ENCODE measurements at places on chromosomes 12 and 14.

- no peak for DNase-seq
These were observed 3.4 kb upstream of the PGAM5 start for GRCh38 chr12:132707241-132707640.

DNA sequence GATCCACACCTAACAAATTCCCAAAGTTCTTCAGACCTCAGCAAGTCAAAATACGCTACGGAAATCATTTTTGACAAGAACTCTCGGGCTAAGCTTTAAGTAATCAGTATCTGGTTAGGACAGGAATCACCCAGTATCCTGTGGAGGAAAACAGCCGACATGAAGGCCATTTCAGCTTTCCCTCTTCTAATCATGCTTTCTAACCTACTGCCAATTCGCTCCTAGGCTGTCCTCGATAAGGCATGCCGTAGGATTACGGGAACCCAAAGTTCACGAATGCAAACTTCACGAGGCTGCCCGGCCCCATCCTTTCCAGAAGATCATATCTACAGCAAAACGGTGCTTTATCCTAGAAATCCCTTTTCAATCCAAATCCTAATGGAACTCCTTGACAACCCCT, 81.8 kb upstream of the PTPRB start:
- no peak for DNase-seq

DNA sequence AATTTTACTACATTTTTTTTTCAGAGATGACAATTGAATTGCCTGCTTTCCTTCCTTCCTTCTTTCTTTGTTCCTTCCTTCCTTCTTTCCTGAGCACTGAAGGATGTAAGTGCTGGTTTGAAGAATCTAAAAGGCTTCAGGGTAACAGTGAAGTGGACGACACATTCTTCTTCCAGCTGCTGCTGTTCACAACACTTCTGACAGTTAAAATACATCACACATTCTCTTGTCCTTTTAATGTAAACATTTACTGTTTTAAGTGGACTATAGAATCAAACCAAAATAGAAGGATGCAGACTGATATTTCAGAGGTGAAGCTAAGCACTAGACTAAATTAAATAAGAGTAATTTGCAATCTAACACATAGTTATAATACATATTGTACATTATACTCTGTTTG, 151.5 kb downstream of the MSRB3 start:
- DNase-seq, result no peak

DNA sequence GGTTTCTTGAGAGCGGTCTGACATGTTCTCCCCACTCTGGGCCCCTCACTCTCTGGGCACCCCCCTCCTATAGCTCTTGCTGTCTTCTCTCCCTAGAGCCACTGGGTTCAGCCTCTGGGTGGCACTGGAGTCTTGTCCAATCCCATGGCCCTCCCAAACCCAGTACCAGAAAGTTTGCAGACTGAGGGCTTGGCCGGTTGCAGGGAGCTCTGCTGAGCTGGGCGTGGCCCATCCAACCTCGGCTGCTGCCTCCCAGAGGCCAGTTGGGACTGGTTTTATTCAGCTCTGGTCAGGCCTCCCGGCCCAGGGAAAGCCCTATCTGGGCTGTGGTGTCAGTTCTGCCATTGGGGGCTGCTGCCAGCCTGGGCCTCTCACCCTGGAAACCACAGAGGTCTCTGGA, 37.9 kb downstream of the ISCA2 start:
- DNase-seq, result no peak

DNA sequence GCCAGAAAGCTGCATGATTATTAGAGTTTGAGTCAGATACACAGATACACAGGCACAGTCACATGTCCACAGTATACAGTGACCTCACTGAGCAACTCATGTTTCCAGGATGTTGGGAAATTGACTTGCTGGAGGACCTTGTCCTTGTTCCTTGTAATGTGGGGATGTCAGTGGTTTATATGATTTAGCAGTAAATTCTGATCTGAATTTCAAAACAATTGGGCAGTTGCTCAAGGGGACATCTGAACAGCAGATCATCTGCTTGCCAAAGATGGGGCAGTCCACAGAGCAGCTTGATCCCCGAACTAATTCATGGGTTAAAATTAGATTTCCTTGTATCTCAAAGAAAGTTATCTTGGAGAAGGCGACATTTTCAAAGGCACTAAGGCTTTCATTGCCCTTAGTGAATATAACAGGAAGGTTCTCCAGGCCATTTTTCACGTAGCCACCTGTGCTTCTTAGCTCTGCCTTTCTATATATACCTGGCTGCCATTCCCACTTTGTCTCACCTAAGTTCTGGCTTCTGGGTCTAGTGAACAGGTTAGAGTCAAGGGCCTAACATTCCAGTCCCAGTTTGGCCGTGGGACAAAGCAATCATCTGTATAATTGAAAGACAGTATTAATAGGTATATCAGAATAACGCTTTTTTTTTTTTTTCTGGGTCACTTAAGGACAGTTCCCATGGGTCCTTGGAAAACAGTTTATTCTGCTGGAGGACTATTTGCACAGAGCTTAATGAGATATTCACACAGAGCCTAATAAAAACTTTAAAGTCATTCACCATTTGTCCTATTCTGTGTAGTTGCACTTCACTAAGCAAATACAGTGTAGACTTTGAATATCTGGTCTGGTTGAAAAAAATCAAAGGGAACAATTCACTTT, 64.9 kb upstream of the STRN3 start:
- no peak for DNase-seq

DNA sequence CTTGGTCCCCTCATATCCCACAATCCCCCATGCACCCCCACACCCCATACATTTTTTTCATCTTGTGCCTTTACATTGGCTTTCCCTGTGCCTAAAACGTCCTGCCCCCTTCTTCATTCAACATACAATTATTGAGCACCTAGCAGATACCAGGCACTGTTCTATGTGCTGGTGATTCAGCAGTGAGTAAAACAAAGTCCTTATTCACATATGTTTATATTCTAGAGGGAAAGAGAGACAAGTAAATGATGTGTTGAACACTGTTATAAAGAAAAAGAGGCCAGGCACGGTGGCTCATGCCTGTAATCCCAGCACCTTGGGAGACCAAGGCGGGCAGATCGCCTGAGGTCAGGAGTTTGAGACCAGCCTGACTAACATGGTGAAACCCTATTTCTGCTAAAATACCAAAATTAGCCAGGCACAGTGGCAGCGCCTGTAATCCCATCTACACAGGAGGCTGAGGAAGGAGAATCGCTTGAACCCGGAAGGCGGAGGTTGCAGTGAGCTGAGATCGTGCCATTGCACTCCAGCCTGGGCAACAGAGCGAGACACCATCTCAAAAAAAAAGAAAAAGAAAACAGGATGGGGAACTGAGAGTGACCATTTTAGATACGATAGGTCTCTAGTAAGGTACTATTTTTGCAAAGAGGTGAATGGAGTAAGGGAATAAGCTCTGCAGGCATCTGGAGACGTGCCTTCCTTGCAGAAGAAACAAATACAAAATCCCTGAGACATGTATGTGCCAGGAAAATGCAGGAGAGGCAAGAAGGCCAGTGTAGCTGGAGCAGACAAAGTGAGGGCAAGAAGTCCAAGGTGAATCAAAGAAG, 12.2 kb downstream of the SLC7A7 start:
- no peak for DNase-seq

DNA sequence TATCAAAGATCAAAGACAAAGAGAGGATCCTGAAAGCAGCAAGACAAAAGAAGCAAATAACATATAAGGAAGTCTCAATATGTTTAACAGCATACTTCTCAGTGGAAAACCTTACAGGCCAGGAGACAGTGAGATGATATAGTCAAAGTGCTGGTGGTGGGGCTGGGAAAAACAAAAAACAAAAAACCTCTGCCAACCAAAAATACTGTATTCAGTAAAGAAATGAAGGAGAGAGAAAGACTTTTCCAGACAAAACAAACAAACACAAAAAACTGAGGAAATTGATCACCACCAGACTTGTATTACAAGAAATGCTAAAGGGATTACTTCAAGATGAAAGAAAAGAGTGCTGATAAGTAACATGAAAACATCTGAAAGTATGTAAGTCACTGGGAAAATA, 221.2 kb downstream of the ADGRD1 start:
- DNase-seq, result no peak
